ENCODE measurements at places on chromosomes 5 and 9. TPM values are rescaled to one million over a fixed set of nuclear protein-coding genes. Genes with fewer than 3 reads are reported as not detected.

The TEX48 gene
- total RNA-seq = not detected

- no peak for DNase-seq
Observed at GRCh38 chr9:86604741-86605140, 250.5 kb upstream of the TUT7 start.

GRCh38 chr5:176542596-176543427, 5.6 kb upstream of the RNF44 start:
- no peak for DNase-seq

- no peak for DNase-seq
Observed at GRCh38 chr9:29432191-29432590, 1858.9 kb upstream of the C9orf72 start.

- DNase-seq = no peak
Observed at GRCh38 chr5:60210810-60211209, 317.3 kb upstream of the PDE4D start.

Data from ureter (tissue), 1 donor.